H1 (cell line): ENCODE measurements at places on chromosomes 6 and 20. TPM values are rescaled to one million over a fixed set of nuclear protein-coding genes. Genes with fewer than 3 reads are reported as not detected.

GRCh38 chr6:88120635-88121034 is 45.5 kb downstream of the CNR1 start:
- H3K36me3 ChIP-seq = no peaks in the 10 kb centered on the region
- no peak for DNase-seq
- no peaks in the 10 kb centered on the region for H3K27me3 ChIP-seq
- no peaks in the 10 kb centered on the region for H3K4me1 ChIP-seq
- H3K27ac ChIP-seq = no peak overlapping the region

DNA sequence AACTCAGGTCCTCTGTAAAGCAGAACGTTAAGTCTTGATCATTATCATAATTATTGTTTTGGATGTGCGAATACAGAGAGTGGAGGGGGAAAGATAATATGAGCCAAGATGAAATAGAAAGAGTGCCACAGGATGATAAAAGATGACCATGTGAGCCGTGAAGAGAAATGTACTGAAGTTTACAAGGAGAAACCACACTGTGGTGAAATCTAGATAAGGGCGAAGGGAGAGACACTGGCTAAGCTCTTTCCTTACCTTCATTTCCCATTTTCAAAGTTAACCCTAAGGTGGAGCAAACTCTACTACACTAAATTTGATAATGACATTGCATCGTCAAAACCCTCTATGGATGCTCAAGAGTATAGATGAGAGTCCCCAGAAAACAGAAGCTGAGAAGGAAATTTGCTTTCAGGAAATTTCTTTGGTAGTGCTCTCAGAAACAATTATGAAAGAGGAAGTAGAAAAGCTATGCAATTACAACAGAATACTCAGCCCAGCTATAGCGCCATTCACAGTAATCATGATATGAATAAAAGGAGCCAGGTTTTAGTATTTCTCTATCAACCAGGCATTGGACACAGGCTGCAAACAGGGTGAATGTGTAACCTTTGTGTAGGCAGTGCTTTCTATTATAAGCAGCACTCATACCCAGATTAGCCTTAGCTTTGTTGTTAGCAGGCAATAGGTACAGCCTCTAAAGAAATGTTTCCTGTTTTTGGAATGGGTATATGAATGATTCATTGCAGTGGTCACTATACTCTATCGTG is 1080.7 kb downstream of the GRIK2 start:
- no peak overlapping the region for H3K27ac ChIP-seq
- H3K4me1 ChIP-seq = no peaks in the 10 kb centered on the region
- no peaks in the 10 kb centered on the region for H3K27me3 ChIP-seq
- DNase-seq = no peak
- no peaks in the 10 kb centered on the region for H3K36me3 ChIP-seq

DNA sequence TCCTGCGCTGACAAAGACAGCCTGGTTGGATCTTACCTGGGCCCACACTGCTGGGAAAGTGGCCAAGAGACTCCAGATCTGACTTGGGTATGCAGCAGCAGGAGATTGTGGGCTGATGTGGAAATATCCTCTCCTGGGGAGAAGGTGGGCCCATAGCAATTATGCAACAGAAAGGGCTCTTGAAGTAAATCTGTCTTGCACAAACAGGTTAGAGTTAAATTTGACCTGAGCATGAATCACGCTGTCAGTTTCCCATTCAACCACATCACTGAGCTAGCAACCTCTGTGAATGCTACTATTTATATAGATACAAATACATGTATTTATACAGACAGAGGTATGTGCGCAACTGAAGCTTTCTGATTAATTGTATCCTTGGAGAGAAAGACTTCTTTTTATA is 28.3 kb upstream of the PDYN start:
- H3K4me3 ChIP-seq = no peak overlapping the region
- no peak for DNase-seq
- no peaks in the 10 kb centered on the region for H3K36me3 ChIP-seq

DNA sequence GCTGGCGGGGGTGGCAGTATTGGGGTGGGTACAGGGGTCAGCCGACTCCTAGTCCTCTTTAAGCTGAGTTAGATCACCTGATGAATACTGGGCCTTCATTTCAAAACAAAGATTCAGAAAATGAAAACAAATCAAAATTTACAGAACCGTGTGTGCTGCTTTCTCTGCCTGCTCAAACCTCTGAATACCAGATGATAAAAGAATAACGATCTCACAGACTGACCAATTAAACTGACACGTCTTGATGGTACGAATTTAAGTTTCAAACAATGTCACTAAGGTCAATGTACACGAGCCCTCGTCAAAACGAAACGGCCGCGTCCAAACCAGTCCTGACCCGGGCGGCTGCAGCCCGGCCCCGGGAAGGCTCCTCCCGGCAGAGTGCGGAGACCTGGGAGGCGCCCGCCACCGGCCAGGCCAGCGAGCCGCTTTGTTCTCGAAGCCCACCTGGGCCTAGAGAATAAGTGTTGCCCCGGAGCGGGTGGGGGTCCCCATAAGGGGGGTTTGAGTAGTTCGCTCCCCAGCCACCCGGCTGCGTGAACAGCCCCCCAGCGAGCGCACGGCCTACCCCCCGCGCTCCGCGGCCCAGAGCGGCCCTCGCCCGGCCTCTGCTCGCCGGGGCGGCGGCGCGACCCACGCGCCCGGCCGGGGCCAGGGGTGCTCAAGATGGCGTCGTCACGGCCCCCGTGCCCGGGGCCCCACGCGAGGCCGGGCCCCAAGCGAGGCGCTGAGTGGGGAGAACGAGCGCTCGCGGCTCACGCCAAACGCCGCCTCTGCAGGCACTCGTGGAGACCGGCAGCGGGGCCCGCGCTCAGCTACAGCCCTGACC is 728 bp downstream of the PSMA7 start:
- no peaks in the 10 kb centered on the region for H3K27me3 ChIP-seq
- peaks cover 8% of the 10 kb centered on the region for H3K4me1 ChIP-seq
- no peak for DNase-seq
- H3K36me3 ChIP-seq = peaks cover 32% of the 10 kb centered on the region

- H3K4me1 ChIP-seq = no peaks in the 10 kb centered on the region
- H3K4me3 ChIP-seq = no peak overlapping the region
- DNase-seq = no peak
- no peaks in the 10 kb centered on the region for H3K27me3 ChIP-seq
- H3K27ac ChIP-seq = no peak overlapping the region
- H3K36me3 ChIP-seq = no peaks in the 10 kb centered on the region
These were observed 161.5 kb upstream of the MAN1A1 start for GRCh38 chr6:119511024-119511423.

DNA sequence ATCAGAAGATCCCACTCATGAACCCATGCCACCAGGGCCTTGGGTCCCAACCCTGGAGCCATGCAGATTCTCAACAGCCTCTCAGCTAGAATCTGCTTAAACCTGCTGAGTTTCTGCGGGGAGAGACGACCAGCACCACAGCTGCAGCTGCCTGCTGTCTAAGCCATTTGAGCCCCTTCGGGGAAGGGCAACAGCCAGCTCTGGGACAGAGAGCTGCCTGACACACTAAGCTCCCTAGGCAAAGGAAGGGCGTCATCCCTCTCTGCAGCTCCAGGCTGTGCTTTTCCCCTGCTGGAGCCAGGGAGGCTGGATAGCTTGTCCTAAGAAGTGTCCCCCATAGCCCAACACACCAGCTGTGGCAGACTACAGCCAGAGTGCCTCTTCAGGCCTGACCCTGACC is 182.5 kb downstream of the OTOR start:
- H3K4me3 ChIP-seq = no peak overlapping the region
- H3K27me3 ChIP-seq = no peaks in the 10 kb centered on the region
- H3K4me1 ChIP-seq = no peaks in the 10 kb centered on the region
- DNase-seq = no peak

GRCh38 chr6:20243288-20243687 is 31.0 kb upstream of the MBOAT1 start:
- H3K27ac ChIP-seq = no peak overlapping the region
- H3K36me3 ChIP-seq = no peaks in the 10 kb centered on the region
- no peak overlapping the region for H3K4me3 ChIP-seq

- no peak overlapping the region for H3K4me3 ChIP-seq
- H3K27me3 ChIP-seq = no peaks in the 10 kb centered on the region
- DNase-seq = no peak
- peaks cover 3% of the 10 kb centered on the region; the same call in 1 of the 2 replicates for H3K4me1 ChIP-seq
- no peak overlapping the region for H3K27ac ChIP-seq
- no peaks in the 10 kb centered on the region for H3K36me3 ChIP-seq
These were observed 427.9 kb downstream of the QKI start for GRCh38 chr6:163842467-163842866.

DNA sequence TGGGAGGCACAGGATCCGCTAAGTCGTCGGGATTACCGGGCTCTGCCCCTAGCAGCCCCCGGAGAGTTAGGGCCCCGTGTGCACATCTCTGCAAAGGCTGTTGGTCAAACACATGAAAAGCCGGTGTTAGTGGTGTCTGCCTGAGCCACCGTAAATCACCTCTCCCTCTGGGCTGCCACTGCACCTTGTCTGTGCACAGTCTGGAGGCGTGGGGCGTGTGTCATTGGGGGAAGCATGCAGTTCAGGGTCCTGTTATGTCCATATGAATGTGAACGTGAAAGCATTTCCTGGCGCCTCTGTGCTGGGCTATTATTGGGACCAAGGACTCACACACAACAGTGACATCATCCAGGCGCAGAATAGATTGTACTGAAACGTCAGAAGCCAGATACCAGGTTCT is 305.6 kb downstream of the NRN1 start:
- no peaks in the 10 kb centered on the region for H3K4me1 ChIP-seq
- no peak overlapping the region for H3K4me3 ChIP-seq
- H3K27me3 ChIP-seq = no peaks in the 10 kb centered on the region
- DNase-seq = peak; percentile 33
- no peaks in the 10 kb centered on the region for H3K36me3 ChIP-seq

- H3K4me3 ChIP-seq = no peak overlapping the region
- no peak overlapping the region for H3K27ac ChIP-seq
- no peak for DNase-seq
- no peaks in the 10 kb centered on the region for H3K36me3 ChIP-seq
- H3K4me1 ChIP-seq = no peaks in the 10 kb centered on the region
These were observed 29.8 kb downstream of the AIG1 start for GRCh38 chr6:143090314-143091044.

- H3K4me3 ChIP-seq = 0 out of 2 replicates have a peak overlapping the region, but pooled peaks have one; percentile 97
- H3K4me1 ChIP-seq = no peaks in the 10 kb centered on the region; the same call in 1 of the 2 replicates
These were observed 1.3 kb upstream of the MTFR2 start for GRCh38 chr6:136251394-136251793.

DNA sequence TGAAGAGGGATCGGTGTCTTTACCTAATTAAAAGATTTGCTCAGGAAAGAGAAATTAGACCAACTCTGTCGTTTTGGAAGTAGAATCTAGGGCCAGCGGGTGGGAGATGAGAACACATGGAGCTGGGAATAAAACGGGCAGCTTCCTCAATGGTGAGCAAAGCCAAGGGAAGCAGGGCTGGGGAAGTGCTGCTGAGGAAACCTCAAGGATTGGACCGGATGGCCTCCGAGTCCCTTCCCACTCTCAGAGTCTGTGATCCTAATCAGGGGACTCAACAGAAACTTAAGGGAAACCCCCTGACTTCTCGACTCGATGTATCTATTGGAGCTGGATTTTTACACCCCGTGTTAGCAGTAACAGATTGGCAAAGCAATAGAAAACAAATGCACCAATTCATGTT is 10.8 kb downstream of the GCNT2 start:
- peaks cover 8% of the 10 kb centered on the region for H3K4me1 ChIP-seq
- no peaks in the 10 kb centered on the region for H3K27me3 ChIP-seq
- no peak overlapping the region for H3K4me3 ChIP-seq
- no peak overlapping the region for H3K27ac ChIP-seq
- H3K36me3 ChIP-seq = no peaks in the 10 kb centered on the region

DNA sequence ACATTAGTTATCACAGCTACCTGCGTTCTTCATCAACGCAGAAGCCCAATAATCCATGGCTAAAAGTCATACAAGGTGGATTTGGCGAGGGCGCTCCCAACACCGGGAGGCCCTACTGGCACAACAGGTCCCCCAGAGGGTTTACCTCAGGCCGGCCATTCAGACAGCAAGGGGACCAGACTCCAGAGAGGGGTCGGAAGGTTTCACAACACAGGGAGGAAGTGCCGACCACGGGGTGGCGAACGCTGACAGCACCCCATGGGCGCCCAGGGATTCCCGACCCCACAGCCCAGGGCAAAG is 1515.9 kb upstream of the DEFB115 start:
- H3K27ac ChIP-seq = no peak overlapping the region
- H3K27me3 ChIP-seq = no peaks in the 10 kb centered on the region
- no peak overlapping the region for H3K4me3 ChIP-seq
- H3K36me3 ChIP-seq = no peaks in the 10 kb centered on the region
- DNase-seq = no peak

- no peak for DNase-seq
- peaks cover 39% of the 10 kb centered on the region for H3K36me3 ChIP-seq
- no peak overlapping the region for H3K27ac ChIP-seq
- no peak overlapping the region for H3K4me3 ChIP-seq
These were observed 6.1 kb downstream of the SLC29A1 start for GRCh38 chr6:44229376-44230033.

- H3K27me3 ChIP-seq = no peaks in the 10 kb centered on the region
- H3K4me3 ChIP-seq = no peak overlapping the region
- no peak overlapping the region for H3K27ac ChIP-seq
- no peaks in the 10 kb centered on the region for H3K4me1 ChIP-seq
These were observed 67.3 kb downstream of the KCNB1 start for GRCh38 chr20:49415005-49415667.

DNA sequence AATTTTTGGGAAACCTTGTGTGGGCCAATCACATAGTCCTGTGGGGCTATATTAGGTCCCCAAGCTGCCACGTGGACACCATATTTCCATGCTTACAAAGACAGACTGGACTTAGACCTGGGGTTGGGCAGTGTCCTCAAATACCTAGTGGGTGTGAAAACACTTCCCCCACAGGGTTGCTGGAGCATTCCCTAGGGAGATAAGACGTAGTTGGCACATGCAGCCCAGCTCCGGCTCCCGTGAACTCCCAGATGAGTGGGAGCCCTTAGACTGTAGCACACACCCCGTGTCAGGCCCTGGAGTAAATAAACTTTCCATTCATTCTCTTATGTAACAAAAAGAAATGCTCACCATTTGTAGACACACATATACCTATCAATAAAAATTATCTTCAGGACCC is 14.2 kb downstream of the KCNG1 start:
- no peak overlapping the region for H3K4me3 ChIP-seq
- no peak for DNase-seq
- H3K27me3 ChIP-seq = no peaks in the 10 kb centered on the region
- no peaks in the 10 kb centered on the region; the same call in 1 of the 2 replicates for H3K36me3 ChIP-seq
- H3K27ac ChIP-seq = no peak overlapping the region

DNA sequence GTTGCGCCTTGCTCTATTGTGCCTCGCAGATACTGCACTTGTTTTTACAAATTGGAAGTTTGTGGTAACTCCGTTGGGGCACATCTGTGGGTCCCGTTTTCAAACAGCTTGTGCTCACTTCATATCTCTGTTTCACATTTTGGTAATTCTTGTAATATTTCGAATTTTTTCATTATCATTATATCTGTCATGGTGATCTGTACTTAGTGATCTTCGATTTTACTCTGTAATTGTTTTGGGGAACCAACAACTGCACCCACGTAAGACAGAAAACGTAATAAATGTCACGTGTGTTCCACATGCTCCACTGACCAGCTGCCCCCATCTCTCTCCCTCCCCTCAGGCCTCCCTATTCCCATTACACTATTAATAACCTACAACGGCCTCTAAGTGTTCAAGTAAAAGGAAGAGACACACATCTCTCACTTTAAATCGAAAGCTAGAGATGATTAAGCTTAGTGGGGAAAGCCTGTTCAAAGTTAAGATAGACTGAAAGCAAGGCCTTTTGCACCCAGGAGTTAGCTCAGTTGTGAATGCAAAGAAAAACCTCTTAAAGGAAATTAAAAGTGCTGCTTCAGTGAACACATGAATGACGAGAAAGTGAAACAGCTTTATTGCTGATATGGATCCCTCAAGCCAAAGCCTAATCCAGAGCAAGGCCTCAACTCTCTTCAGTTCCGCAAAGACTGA is 26.9 kb downstream of the TTLL2 start:
- H3K4me3 ChIP-seq = no peak overlapping the region
- H3K27ac ChIP-seq = no peak overlapping the region
- H3K27me3 ChIP-seq = peaks cover 18% of the 10 kb centered on the region

Gene TENT5A
- total RNA-seq = 2.9 and 3.1 TPM in 2 replicates

Gene RCAN2
- 8.1 and 8.5 TPM in 2 replicates for total RNA-seq

Gene IER3
- 26.2 and 26.5 TPM in 2 replicates for total RNA-seq

Gene CLIC1
- 250 and 259 TPM in 2 replicates for total RNA-seq

Gene COMMD7
- 48.8 and 48.9 TPM in 2 replicates for total RNA-seq
